ENCODE measurements at places on chromosomes 16 and 17.

DNA sequence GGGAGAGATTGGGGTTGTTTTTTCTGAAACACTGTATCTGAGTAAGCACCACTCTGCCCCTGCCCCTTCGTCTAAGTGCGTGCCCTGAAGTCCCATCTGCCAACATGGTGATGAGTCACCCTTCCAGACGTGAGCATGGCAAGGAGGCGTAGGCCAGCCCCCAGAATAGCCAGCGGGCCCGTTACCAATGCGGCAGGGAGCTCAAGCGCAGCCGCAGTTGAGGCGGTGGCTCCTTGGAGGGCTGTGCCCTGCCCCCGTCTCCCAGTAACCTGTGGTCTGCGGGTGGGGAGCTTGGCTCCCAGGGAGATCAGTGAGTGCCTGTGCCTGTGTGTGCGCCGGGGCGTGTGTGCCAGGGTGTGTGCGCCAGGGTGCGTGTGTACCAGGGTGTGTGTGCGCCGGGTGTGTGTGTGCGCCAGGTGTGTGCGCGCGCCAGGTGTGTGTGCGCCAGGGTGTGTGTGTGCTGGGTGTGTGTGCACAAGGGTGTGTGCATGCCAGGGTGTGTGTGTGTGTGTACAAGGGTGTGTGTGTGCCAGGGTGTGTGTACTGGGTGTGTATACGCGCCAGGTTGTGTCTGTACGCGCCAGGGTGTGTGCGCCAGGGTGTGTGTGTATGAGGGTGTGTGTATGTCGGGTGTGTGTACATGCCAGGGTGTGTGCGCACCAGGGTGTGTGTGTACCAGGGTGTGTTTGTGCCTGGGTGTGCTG lies 98.6 kb upstream of the CHMP6 start:
- peak; percentile 65 for DNase-seq

GRCh38 chr17:38891441-38891840 lies 21.6 kb downstream of the LASP1 start:
- no peak for DNase-seq

GRCh38 chr16:29806099-29806579 lies at the start of gene MAZ:
TSS of gene MAZ (plus strand) at chr16:29806529. CDS start at chr16:29806702, 173 bp downstream.
- DNase-seq: no peak

GRCh38 chr17:79936050-79936449 lies 96.8 kb upstream of the CBX4 start:
- DNase-seq: no peak

- DNase-seq: no peak
These were observed 82.4 kb upstream of the KIFC3 start for GRCh38 chr16:57884655-57885133.

GRCh38 chr17:47265983-47266541 lies 12.4 kb downstream of the ITGB3 start:
- no peak for DNase-seq

- no peak for DNase-seq
These were observed 12.1 kb upstream of the DHX8 start for GRCh38 chr17:43471585-43472160.

DNA sequence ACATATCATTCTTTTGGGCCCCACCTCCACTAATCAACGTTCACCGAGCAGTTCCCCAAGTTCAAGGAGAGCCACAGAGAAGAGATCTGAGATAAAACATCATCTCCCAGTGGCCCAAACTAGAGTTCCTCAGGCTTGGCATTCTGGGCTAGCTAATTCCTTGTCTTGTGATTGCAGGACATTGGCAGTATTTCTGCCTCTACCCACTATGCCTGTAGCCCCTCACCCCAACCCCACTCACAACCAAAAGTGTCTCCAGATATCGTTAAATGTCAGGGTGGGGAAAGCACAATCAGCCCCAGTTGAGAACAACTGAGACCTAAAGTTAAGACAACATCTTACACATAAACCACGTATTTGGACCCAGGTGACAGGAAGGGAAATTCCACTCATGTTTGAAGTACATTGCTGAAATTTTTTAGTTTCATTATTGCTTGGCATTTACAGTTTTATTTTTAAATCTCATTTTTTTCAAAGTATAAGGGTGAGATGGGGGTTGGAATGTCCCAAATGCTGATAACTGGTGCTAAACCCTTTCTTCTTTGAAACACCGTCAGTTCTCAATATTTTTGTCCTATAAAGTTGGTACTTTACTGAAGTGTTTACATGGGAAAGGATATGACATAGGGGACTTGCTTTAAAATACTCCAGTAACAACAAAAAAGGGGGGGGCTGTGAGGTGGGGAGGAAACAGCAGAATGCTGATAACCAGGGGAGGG lies 13.6 kb downstream of the ZC3H7A start:
- peak; percentile 55 for DNase-seq

GRCh38 chr16:23692190-23692837 lies 13.6 kb downstream of the PLK1 start:
- no peak for DNase-seq

DNA sequence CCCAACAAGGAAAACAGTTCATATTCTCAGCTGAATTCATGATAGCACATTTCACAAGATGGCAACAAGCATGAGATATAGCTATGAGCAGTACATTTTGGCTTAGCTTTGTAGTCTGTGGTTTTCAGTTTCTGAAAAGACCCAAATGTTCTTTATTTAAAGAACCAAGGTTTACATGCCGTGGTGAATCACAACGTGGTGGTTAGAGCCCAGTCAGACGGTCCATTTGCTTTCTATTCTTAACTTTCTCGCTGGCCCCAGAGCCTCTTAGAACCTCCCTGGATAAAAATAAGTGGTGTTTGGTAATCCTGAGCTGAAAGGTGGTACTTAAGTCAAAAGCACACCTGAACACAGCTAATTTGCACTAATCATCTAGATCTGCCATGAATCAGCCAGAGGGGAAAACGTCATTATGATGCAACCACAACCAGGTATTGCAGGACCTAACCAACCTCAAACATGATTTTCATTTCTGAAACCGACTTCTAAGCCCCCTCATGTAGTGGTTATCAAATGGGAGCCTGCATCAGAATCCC lies 18.6 kb upstream of the HAPSTR1 start:
- peak; percentile 46 for DNase-seq

DNA sequence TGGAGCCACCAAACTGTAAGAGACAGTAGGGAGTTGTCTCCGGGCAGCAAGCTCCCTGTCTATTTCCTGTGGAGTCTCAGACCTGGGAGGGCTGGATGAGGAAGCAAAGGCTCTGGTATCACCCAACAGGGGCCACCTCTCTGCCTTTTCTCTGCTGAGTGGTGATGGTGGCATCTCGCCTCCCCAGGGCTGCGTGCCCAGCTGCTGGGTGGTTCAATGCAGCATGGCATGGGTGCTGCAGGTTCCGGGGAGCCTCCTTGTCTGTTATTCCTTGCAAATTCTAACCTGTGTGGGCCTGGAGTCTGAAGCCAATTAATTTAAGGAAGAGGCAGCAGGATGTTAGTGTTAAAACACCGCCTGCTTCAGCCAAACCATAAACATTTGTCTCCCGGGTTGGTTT lies 78.2 kb downstream of the CCDC182 start:
- no peak for DNase-seq

GRCh38 chr16:82855471-82855870 lies 228.7 kb downstream of the CDH13 start:
- no peak for DNase-seq

DNA sequence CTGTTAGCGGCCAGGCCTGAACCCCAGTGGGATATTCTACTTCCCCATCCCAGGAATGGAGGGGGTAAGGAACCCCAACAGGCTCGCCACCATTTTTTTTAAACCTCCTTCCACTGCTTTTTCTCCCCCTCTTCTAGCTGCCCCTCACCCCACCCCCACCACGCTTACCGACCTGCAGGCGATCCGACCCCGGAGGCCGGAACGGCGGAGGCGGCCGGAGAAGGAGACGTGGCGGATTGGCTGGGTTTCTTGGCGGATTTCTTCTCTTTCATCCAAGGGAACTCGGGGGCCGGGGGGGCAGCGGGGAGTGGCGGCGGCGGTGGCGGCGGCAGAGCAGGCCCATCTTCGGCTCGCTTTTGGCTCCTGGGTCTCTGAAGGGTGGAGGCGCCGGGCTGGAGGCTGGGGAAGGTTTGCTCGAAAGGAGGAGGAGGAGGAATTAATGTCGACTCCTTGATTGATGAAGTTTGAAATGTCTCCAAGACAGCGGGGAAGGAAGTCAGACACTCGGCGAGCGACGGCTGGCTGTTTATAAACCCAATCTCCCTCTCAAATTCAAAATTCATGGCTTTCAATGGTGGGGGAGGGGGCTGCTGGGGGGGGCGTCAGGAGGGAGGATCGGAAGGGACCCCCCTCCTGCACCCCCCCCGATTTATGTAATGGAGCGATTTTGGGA lies 424 bp downstream of the HOXB2 start:
- peak; percentile 54 for DNase-seq

DNA sequence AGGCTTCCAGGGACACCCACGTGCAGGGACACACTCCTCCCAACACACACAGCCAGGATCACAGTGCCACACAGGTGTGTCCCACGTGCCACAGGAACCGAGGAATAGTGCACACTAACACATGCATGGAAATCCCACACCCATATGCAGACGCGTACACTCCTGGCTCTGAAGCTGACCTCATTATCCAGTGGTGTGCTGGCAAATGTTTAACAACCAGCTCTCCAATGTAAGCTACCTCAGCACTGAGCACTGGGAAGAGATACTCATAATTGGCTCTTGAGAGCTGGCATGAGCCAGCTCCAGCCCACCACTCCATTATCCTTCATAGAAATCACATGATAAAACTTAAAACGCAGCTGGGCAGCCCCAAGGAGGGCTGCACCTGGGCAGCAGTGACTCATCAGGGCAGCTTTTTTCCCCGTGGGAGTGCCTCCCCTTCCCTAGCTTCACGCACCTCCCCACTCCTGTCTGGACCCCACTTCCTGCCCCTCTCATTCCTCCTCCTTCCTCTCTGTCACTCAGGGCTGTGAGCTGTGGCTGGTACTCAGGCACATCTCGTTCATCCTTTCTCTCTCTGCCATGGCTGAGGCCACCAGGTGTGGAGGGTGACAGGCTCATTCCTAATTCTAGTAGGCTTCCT lies 14.9 kb upstream of the TBX21 start:
- peak; percentile 47 for DNase-seq

GRCh38 chr17:80474231-80474960 lies 2.0 kb downstream of the NPTX1 start:
- DNase-seq: no peak

DNA sequence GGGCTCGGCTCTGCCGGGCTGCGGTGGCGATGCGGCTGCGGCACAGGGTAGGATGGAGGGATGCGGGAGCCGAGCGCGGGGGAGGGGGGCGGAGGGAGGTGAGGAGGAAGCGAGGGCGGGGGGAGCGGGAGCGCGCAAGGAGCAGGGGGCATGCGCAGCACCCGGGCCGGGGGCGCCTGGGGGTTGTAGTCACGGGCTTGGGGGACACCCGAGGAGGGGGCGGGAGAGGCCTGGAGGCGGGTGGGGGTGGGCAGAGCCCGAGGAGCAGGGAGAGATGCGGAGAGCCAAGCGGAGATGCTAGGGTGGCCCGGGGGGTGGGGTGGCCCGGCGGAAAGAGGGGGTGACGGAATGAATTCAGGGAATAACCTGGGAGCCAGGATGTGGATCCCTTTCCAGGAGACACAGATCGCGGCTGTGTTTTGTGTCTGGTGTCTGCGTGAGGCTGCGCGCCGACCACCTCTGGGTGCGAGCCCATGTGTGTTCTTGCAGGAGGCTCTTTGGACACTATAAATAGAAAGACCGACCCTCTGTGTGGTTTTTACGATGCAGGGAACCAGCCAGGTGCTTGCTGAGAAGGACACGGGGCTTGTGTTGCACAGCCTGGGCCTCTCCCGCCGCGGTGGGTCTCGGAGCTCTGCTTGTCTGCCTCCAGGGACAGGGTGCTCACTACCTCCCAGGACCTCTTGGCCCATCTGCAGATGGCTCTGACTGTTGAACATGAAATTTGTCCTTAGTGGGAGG lies at the start of gene STX1B:
STX1B (minus strand) TSS at position 54 of the 741 bp plus-strand sequence. CDS start 242 bp downstream, outside the sequence.
- peak; percentile 57 for DNase-seq

- no peak for DNase-seq
These were observed 8.3 kb downstream of the TEX2 start for GRCh38 chr17:64254755-64255154.

- DNase-seq: no peak
These were observed 77.5 kb downstream of the ANKRD11 start for GRCh38 chr16:89412811-89413210.

DNA sequence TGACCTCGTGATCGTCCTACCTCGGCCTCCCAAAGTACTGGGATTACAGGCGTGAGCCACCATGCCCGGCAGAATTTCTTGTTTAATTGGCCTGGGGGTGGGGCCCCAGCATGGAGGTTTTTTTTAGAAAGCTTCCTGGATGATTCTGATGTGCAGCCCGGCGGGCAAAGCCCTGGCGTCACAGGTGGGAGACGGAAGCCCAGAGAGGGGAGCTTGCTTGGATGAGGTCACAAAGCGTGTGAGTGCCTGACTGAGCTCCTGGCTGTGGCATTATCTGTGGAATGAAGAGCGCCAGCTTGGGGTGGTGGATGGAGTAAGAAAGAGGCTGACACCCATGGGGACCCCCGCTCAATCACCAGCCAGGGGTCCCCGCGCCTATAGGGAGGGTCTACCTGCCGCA lies 4.1 kb downstream of the VASN start:
- DNase-seq: no peak

GRCh38 chr16:20846551-20846950 lies 40.2 kb downstream of the REXO5 start:
- DNase-seq: no peak

GRCh38 chr16:82995924-82996441 lies 369.2 kb downstream of the CDH13 start:
- no peak for DNase-seq

DNA sequence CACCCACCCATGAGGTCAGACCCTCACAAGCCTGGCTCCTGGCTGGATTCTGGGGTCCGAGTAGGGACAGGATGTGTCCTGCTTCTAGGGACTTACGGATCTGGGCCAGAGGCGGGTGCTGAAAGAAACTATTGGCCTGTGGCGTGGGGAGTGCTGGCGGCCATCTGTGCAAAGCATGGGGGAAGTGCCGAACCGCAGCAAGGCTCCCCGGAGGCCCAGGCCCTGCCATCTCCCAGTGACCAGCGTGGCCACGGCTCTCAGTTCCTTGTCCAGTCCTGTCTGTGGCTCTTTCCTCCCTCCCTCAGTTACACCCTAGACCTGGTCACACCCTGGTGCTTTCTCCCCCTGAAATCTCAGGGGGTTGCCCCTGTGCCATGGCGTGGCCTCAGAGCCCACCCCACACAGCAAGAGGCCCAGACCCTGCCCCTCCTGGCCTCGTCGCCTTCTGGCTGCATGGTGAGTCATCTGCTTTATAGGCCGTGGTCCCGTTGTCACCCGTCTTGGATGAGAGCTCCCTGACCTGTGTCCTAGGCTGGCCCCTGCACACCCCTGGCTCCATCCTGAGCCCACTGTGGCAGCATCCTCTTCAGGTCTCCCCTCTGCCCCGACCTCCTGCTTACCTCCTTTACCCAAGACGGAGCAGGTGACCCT lies 54.5 kb downstream of the PRMT7 start:
- no peak for DNase-seq

GRCh38 chr17:41975099-41976083 lies 8.8 kb downstream of the CNP start:
- no peak for DNase-seq

- no peak for DNase-seq
These were observed 47.1 kb downstream of the LITAF start for GRCh38 chr16:11539641-11540050.

DNA sequence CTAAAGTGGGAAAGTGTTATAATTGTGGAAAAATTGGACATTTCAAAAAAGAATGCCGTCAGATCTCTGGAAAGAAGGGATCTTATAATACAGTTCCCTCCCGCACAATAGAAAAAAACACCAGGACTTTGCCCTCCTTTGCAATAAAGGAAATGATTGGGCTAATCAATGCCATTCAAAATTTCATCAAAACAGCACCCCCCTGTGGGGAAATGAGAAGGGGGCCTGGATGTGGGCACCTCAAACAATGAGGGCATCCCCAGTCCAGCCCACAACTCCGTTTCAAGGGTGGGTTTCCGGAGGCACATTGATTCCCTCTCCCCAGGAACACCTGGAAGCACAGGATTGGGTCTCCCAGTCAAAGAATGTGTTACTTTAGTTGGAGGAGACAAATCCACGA lies 26.1 kb downstream of the CD300LG start:
- DNase-seq: no peak

All from stimulated activated CD4-positive, alpha-beta T cell treated with anti-CD3 and anti-CD28 coated beads, Interleukin-2, amount 100 ng/mL, for 24 hours (primary cell).